Endothelial cell (in vitro differentiated cells): ENCODE measurements at places on chromosomes 6 and 20.

GRCh38 chr6:5518936-5519491 is 257.7 kb downstream of the FARS2 start:
- no peaks in the 10 kb centered on the region for H3K36me3 ChIP-seq

DNA sequence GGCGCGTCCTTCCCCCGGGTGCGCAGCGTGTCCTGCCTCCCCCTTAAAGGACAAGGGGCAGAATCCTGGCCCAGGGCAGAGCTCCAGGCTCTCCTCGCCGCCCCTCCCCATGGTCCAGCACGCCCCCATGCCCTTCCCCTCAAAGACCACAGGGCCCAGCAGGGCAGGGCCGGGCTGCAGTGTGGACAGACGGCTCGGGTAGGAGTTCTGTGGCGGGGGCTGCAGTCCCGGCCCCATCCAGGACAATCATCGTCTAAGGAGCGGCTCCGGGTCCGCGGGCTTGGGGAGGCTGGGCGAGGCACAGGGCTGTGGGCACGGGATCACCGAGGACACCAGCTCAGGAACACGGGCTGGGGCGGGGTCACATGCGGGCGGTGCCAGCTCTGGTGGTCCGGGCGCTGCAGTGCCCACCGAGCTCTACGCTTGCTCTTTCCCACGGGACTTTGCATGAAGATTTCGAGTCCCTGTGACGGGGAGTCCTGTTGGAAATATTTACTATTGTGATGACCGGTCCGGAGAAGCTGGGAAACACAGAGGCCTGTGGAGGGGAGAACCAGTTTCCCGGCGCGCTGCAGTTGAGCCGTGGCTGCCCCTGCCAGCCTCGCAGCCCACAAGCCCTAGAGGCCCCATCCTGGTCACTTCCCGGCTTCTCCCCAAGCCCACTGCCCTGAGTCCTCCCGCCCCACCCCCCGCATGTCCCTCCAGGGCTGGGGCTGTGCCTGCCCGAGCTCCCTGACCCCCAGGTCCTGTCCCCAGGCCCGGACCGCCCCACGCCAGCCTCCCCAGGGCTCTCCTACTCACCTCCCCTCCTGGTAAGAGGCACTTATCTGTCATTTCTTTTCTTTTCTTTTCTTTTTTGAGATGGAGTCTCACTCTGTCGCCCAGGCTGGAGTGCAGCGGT is 20.6 kb downstream of the SLC17A9 start:
- H3K4me1 ChIP-seq, result peaks cover 4% of the 10 kb centered on the region
- no peak overlapping the region for H3K4me3 ChIP-seq
- H3K27ac ChIP-seq, result no peak overlapping the region
- H3K36me3 ChIP-seq, result peaks cover 8% of the 10 kb centered on the region
- DNase-seq, result no peak
- H3K27me3 ChIP-seq, result peaks cover 23% of the 10 kb centered on the region

DNA sequence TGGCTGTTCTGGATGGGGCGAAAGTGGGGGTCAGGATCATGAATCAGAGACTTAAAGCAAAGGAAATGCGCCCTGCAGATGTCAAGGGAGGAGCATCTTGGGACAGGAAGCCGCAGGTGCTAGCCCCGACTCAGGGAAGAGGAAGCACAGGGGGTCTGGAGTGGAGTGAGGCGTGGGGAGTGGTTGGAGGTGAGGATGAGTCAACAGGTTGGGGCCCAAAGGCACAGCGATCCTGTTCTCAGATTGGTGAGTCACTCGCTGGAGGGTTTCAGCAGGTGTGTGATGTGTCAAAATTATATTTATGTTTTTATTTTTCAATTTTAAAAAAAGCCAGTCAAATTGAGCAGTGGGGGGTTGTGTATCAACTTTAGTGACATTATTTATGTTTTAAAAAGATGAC is 19.0 kb downstream of the PACSIN1 start:
- H3K27me3 ChIP-seq, result no peaks in the 10 kb centered on the region
- H3K4me1 ChIP-seq, result no peaks in the 10 kb centered on the region
- H3K36me3 ChIP-seq, result no peaks in the 10 kb centered on the region
- DNase-seq, result no peak
- no peak overlapping the region for H3K4me3 ChIP-seq

- H3K27me3 ChIP-seq, result peaks cover 8% of the 10 kb centered on the region
- peaks cover 34% of the 10 kb centered on the region for H3K36me3 ChIP-seq
- DNase-seq, result peak; percentile 64
- no peak overlapping the region for H3K27ac ChIP-seq
- peaks cover 68% of the 10 kb centered on the region for H3K4me1 ChIP-seq
- no peak overlapping the region for H3K4me3 ChIP-seq
Measured at GRCh38 chr20:1900321-1900801, 5.2 kb downstream of the SIRPA start.

DNA sequence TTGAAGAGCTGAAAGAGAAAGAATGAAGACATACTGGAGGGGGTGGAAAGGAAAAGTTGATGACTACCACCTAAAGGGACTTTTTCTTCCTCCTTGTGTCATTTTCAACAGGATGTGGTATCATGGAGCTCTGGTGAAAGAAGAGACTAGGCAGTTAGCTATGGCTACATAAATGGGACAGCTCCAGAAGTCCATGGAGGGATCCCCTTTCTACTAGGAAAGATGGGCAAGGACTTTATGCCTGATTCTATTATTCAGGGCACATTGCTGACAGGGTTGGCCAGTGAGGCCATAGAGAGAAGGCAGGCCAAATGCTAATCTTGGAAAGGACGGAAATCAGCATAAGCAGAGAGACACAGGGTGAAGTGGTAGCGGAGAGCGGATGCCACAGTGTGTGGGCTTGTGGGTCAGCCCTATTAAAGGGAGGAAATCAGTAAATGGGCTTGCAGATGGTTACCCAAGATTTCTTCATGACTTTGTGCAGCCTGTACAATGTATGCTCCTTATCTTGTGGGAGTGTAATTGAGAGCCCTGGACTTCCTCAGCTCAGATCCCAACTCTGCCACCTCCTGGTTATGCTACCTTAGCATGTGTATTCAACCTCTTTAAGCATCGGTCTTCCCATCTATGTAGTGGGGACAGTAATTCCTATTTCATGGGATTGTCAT is 77.4 kb upstream of the TMEM170B start:
- DNase-seq, result no peak
- H3K4me3 ChIP-seq, result no peak overlapping the region
- no peak overlapping the region for H3K27ac ChIP-seq
- no peaks in the 10 kb centered on the region for H3K4me1 ChIP-seq
- no peaks in the 10 kb centered on the region for H3K27me3 ChIP-seq

GRCh38 chr20:38067717-38068365 is 34.3 kb downstream of the RPRD1B start:
- H3K4me3 ChIP-seq, result no peak overlapping the region
- H3K36me3 ChIP-seq, result peaks cover 49% of the 10 kb centered on the region
- no peak overlapping the region for H3K27ac ChIP-seq
- no peak for DNase-seq

DNA sequence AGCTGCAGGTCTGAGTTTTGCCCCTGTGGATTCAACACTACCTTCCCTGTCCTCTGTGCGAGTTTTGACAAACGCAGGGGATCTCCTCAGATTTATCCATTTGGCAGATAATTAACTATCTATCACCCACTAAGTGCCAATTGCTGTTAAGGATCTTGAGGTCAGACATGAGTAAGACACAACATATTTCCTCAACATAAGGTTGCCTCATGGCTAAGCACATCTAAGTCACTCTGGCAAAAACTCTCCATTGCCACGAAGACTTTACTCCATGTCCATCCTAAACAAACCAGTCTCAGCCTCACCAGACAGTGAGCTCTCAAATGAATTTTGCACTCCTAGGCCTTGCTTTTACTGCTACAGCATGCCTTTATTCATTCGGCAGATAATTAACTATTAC is 408.4 kb downstream of the MAFB start:
- DNase-seq, result no peak
- no peak overlapping the region for H3K27ac ChIP-seq
- peaks cover 1% of the 10 kb centered on the region for H3K27me3 ChIP-seq
- no peak overlapping the region for H3K4me3 ChIP-seq

- no peaks in the 10 kb centered on the region for H3K4me1 ChIP-seq
- no peak for DNase-seq
- H3K27ac ChIP-seq, result no peak overlapping the region
- H3K36me3 ChIP-seq, result no peaks in the 10 kb centered on the region
- H3K27me3 ChIP-seq, result no peaks in the 10 kb centered on the region
- H3K4me3 ChIP-seq, result no peak overlapping the region
Measured at GRCh38 chr6:30037182-30037788, 23.8 kb upstream of the POLR1H start.

DNA sequence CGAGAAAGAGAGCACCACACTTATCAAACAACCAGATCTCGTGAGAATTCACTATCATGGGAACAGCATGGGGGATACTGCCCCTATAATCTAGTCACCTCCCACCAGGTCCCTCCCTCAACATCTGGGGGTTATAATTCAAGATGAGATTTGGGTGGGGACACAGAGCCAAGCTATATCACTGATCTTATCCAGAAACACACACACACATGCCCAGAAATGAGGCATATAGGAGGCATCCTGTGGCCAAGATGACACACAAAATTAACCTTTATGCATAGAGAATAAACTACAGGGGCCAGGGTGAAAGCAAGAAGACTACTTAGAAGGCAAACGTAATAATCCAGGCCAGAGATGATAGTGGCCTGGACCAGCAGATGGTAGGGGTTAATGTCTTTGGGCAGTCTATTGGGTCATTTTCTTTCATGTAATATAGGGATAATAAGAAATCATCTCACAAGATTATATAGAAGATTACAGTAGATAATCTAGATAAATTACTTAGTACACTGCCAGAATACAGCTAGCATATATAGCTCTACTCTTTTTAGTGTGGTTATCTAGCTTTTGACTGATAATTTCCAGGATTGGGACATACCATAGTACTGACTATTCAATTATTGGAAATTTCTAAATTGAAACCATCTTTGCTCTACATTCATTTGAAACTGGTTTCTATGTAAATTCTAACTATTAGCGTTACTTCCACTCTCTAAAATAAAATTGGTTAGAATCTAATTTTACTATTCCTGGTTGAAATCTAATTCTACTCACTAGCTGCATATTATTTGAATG is 20.0 kb downstream of the RNF144B start:
- H3K4me3 ChIP-seq, result peak overlapping the region; percentile 73
- peaks cover 33% of the 10 kb centered on the region for H3K4me1 ChIP-seq
- H3K36me3 ChIP-seq, result peaks cover 23% of the 10 kb centered on the region
- H3K27ac ChIP-seq, result peak overlapping the region; percentile 3

- no peaks in the 10 kb centered on the region for H3K27me3 ChIP-seq
- H3K4me1 ChIP-seq, result peaks cover 2% of the 10 kb centered on the region
- no peaks in the 10 kb centered on the region for H3K36me3 ChIP-seq
Measured at GRCh38 chr6:112087916-112088315, 525 bp downstream of the FAM229B start.

GRCh38 chr6:97630604-97631003 is 347.6 kb upstream of the MMS22L start:
- no peak overlapping the region for H3K27ac ChIP-seq
- no peak for DNase-seq
- H3K27me3 ChIP-seq, result no peaks in the 10 kb centered on the region
- no peaks in the 10 kb centered on the region for H3K4me1 ChIP-seq
- H3K4me3 ChIP-seq, result no peak overlapping the region

GRCh38 chr6:166152660-166153059 is 15.0 kb downstream of the TBXT start:
- H3K4me3 ChIP-seq, result no peak overlapping the region
- no peak overlapping the region for H3K27ac ChIP-seq
- no peaks in the 10 kb centered on the region for H3K27me3 ChIP-seq
- H3K4me1 ChIP-seq, result no peaks in the 10 kb centered on the region

DNA sequence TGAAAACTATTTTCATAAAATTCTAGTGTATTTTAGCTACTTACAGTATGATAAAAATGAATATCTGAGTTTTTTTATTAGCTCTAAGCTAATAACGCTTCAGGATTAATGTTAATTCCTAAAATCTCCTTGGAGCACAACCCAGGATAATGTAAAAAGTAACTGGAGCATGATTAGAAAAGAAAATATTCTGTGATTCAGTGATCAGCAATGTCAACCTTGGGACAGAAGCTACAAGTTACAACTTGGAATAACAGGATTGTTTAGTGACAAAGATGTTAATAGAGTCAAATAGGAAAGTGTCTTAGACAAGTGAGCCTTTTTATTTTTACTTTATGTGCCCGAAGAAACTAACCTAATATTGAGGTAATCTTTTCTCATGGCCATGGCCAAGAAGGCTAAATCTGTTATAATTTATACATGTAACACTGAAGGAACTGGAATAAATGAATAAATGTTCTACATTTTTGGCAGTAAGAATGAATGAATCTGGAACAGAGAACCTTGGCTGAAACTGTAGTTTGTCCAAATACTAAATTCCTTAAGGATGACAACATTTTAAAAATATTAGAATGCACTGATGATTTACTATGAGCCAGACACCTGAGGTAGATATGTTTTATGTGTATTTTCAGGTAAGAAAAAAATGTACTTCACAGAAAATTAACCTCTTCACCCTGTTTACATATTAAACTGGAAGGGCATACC is 994.0 kb downstream of the GRIK2 start:
- H3K4me3 ChIP-seq, result no peak overlapping the region
- no peak for DNase-seq
- no peaks in the 10 kb centered on the region for H3K36me3 ChIP-seq
- H3K4me1 ChIP-seq, result no peaks in the 10 kb centered on the region

DNA sequence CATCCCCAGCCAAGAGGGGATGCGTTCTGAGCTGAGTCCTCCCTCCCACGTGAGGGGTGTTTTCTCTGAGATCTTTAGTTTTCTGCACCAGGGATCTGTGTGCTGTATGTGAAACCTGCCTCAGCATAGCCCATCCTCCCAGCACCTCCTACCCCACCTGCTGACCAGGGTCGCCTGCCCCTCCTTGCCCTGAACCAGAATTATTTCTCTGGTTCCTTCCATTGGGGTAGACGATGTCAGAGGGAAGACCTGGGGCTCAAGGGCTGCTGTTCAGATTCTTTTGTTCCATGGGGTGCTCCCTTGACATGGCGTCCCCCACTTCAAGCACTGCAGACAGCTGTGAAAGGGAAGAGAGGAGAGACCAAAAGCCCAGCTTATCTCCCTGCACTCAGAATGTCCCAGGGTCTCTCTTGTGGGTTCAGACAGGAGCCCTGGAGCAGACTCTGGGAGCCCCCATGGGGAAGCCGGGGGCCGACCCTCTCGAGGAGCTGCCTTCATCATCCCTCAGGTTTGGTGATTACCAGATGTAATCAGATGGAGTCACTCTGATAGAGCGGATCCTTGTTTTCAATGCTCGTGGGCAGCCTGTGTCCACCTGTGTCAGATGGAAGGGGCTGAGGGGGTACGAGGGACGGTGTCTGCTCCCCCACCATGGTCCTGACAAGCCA is 74.3 kb downstream of the ERMARD start:
- H3K36me3 ChIP-seq, result no peaks in the 10 kb centered on the region
- no peaks in the 10 kb centered on the region for H3K4me1 ChIP-seq
- no peak overlapping the region for H3K27ac ChIP-seq
- no peak overlapping the region for H3K4me3 ChIP-seq
- H3K27me3 ChIP-seq, result peaks cover 11% of the 10 kb centered on the region
